ENCODE measurements at places on chromosomes 4 and X.

DNA sequence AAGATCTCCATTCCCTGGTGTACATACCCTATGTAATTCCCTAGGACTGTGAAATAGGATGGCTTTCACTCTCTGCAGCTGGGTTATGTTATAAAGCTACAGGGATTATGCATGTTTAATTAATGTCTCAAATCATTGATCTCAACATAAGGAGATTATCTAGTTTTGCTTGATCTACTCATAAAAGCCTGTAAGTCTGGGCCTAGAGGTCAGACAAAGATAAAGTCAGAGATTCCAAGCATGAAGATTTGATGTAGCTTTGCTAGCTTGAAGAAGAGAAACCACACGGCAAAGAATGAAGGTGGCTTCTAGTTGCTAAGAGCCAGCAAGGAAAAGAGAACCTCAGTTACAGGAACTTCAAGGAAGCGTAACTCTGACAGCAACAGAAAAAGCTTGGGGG is 456.9 kb downstream of the CCSER1 start:
- DNase-seq: no peak

GRCh38 chrX:110046001-110046400 is 43.1 kb downstream of the TMEM164 start:
- DNase-seq: no peak

DNA sequence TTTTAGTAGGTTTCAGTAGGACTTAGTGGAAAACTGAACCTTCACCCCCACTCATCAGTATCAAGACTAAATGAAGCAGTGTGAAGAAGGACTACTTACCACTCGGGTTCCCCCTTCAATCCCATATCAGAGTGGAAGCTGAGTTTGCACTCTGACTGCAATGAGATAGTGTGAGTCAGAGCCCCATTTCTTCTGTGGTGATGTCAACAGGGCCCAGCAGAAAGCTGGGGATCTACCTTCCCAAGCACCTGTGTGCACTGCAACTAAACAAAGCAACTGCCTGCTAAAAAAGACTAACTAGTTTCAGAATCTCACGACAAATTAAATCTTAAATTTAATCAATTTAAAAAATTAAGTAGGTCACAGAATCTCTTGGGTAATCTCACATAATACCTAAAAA is 1837.0 kb upstream of the PCDH7 start:
- DNase-seq: no peak

DNA sequence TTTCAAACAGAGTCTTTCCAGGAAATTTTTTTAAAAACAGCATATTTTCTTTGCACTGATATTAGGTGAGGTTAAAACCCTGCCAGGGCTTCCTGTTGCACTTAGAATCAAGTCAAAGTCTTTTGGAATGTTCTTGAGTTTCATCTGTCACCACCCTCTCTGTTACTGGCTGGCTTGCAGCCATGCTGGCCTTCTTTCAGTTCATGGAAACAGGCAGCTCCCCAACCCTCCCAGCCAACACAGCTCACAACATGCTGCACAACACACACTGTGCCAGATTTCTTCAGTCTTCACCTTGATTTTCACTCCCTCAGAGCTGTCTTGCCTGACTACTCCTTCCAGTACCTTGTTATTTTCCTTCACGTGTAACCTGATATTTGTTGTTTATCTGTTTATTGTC is 129.5 kb downstream of the KCNIP4 start:
- no peak for DNase-seq

DNA sequence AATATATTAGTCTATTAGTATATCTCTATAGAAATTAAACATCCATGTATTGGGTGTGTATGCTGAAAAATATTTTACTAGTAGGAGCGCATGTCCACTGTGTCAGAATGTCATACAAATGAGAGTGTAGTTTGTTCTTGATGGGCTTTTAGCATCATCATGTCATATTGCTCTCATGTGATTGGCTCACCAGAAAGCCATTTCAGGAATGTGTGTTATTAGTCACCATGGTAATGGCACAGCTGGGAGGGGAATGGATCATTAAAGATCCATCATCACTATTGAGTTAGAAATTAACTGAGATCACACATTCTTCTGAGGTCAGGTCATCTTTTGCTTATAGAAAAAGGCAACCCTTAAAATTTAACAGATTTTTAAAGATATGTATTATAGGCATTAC is 77.3 kb downstream of the PHEX start:
- DNase-seq: no peak

Data from stimulated activated CD4-positive, alpha-beta T cell treated with anti-CD3 and anti-CD28 coated beads, Interleukin-15, amount 100 ng/mL, for 1 hour (primary cell).